Left cardiac atrium (tissue), 4 donors: ENCODE measurements at places on chromosomes 16 and 17. TPM values are rescaled to one million over a fixed set of nuclear protein-coding genes. Genes with fewer than 3 reads are reported as not detected.

USP6 gene
- 0.16 TPM for total RNA-seq

CD300H gene
- not detected for total RNA-seq

FBXW10B gene
- 0.16 TPM for total RNA-seq

PRSS36 gene
- total RNA-seq: 3.0 TPM

CCL7 gene
- not detected for total RNA-seq
